ENCODE measurements at places on chromosomes 5 and 9. TPM values are rescaled to one million over a fixed set of nuclear protein-coding genes. Genes with fewer than 3 reads are reported as not detected.

Gene SARDH
- total RNA-seq: 4.2 TPM

Gene CXCL14
- total RNA-seq: 6.1 TPM

Gene PCDHA6
- total RNA-seq: 12.5 TPM

GRCh38 chr9:91741522-91741921 lies 208.5 kb downstream of the ROR2 start:
- no peak for DNase-seq

DNA sequence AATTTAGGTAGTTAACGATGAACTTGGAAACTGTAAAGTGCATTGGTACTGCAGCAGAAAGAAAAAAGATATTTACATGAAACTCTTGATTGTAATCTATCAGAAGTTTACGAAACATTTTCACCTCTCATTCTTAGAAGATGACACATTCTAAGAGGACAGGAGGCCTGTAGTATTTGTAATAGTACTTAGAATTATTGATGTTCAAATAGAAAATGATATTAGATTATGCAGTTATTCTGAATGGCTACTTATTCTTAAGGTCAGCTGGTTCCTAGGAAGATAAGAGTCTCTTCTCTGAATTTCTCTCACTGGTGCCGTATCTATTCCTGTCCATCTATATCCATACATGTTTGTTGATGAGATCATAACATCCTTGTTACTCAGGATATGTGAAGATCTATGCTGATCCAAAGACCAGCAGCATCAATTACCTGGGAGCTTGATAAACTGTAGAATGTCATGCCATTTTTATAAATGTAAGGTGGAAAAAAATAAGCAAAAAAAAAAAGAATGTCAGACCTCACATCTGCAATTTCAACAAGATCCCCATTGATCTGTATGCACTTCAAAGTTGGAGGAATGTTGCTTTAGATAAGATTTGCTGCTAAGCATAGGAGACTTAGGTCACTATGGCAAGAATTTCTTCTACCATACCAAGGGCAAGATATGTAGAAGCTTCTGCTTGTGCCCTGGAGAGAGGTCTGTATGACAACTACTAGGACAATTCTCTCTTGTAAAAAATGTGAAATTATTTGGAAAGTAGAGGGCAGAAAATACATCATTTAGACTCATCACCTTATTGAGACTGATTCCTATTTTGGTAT lies 42.4 kb upstream of the RICTOR start:
- no peak for DNase-seq

GRCh38 chr5:173902743-173903142 lies 14.6 kb downstream of the CPEB4 start:
- DNase-seq: no peak

GRCh38 chr5:79795764-79796398 lies 106.2 kb downstream of the CMYA5 start:
- DNase-seq: no peak

GRCh38 chr5:31563216-31563615 lies 31.1 kb downstream of the C5orf22 start:
- no peak for DNase-seq

- DNase-seq: no peak
These were observed 154.4 kb upstream of the CLINT1 start for GRCh38 chr5:158013303-158013702.

GRCh38 chr5:36417221-36417620 lies 115.5 kb upstream of the RANBP3L start:
- no peak for DNase-seq

DNA sequence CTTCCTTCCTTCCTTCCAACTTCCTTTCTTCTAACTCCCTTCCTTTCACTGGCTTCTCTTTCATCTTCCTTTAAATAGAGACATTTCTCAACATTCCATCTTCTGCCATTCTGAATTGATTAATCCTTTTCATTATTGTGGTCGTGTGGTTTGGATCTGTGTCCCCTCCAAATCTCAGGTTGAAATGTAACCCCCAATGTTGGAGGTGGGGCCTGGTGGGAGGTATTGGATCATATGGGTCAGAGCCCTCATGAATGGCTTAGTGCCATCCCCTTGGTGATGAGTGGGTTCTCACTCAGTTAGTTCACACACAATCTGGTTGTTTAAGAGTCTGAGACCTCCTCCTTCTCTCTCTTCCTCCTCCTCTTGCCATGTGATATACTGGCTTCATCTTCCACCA lies 130.9 kb upstream of the SV2C start:
- DNase-seq: no peak

Measured in progenitor cell of endocrine pancreas (in vitro differentiated cells).